ENCODE measurements at places on chromosomes 11 and 22.

- no peak for DNase-seq
These were observed 105.9 kb upstream of the ARHGAP20 start for GRCh38 chr11:110818032-110818687.

GRCh38 chr22:25054943-25055511 is 102.5 kb downstream of the KIAA1671 start:
- no peak for DNase-seq

DNA sequence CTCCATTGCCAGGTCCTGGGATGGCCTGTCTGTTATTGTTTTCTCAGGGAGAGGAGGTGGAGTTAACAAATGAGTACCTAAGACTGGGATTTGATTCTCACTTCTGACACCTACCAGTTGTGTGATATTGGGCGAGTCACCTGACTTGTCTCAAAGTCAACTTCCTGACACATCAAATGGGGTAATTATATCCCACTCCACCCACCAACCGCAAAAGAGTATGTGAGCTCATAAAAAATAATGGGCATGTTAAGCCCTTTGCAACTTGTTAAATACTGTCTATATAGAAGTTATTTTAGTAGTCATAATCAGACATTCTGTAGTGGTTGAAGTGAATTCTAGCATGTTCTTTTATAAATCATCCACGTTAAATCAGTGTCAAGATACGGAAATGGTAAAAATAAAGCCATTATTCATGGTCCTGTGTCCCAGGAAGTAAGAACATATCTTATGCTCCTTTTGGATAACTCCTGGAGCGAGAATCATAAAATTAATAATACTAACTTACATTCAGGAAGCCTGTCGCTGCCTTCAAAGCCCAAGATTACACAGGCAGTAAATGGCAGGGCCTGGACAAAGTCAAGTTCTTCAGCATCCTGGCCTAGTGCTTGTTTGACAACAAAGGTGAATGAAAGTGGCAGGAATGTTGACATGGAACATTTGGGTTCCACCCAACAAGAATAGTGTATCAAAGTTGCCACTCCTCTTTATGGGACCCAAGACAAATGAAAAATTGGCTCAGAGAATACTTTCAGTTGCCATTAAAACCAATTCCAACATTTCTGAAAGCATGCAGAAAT is 54.3 kb downstream of the SYTL2 start:
- DNase-seq = no peak

DNA sequence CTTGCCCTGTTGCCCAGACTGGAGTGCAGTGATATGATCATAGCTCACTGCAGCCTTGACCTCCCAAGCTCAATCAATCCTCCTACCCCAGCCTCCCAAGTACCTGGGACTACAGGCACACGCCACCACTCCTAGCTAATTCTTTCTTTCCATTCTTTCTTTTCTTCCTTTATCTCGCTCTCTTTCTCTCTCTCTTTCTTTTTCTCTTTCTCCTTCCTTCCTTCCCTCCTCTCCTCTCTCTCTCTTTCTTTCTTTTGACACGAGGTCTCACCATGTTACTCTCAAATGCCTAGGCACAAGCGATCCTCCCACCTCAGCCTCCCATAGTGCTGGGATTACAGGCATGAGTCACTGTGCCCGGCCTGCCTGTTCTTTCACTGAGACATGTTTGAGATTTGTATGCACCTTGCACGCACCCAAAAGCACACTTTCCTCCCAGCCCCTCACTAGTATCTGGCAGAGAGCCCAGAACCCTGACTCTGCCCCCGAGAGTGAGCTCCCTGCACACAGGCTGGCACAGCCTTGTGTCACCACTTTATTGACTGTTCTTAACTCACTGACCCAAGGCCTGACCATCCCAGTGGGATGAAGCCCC is 56.8 kb downstream of the CD6 start:
- peak; percentile 53 for DNase-seq

Data from NCI-H1092 treated with DMSO at 0.1 percent for 48 hours (cell line).